ENCODE measurements at places on chromosomes 7 and 10.
A peak's percentile ranks its signal among the peaks of the same experiment; 100 is the strongest.

DNA sequence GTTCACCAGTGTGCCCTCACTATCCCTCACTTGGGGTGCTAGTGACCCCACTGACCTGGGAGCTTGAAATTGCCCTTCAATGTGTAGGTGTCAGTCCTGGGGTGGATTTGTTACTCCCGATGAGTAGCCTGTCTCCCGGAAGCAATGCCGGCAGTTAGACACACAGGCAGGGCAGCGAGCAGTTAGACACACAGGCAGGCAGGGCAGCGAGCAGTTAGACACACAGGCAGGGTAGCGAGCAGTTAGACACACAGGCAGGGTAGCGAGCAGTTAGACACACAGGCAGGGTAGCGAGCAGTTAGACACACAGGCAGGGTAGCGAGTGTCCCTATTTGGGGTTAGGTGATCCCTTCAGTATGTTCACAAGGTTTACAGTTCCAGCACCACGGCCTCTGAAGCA lies 44.0 kb downstream of the VWA2 start:
- no peak for DNase-seq

- DNase-seq = no peak
These were observed 32.5 kb downstream of the ZNF775 start for GRCh38 chr7:150411606-150412005.

DNA sequence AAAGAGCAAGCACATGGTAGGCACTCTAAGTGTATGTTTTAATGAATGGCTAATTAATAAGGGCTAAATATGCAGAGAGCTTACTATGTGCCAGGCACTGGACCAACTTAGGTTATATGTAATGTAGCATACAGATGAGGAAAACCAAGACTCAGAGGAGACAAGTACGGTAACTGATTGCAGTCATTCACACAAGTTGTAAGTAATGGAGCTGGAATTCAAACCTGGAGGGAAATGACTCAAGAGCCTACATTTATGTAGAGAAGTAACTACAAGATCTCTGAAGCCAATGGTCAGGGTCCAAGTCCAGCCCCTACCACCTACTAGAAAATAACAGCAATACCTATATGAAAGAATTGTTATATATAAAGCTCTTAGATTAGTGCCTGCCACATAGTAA lies 97.3 kb upstream of the KCNIP2 start:
- peak; percentile 24 for DNase-seq

- DNase-seq = no peak
These were observed 62.9 kb downstream of the STK17A start for GRCh38 chr7:43645699-43646226.

DNA sequence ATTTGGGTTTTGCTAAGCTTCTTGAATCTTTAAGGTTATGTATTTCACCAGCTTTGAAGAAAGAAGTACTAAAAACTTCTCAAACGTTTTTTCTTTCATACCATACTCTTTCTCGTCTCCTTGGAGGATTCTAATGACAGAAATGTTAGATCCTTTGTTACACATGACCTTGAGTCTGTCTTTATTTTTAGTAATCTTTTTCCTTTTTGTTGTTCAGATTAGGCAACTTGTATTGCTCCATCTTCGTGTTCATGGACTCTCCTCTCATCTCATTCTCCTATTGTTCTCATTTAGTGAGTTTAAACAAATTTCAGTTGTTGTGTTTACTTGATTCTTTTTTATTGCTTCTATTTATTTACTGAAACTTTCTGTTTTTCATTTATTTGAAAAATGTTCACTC lies 73.7 kb downstream of the WDFY4 start:
- DNase-seq = no peak
